NT2/D1 (cell line): ENCODE measurements at places on chromosomes 1 and 21.

- no peak for DNase-seq
Measured at GRCh38 chr1:4091996-4092395, 191.9 kb upstream of the C1orf174 start.

DNA sequence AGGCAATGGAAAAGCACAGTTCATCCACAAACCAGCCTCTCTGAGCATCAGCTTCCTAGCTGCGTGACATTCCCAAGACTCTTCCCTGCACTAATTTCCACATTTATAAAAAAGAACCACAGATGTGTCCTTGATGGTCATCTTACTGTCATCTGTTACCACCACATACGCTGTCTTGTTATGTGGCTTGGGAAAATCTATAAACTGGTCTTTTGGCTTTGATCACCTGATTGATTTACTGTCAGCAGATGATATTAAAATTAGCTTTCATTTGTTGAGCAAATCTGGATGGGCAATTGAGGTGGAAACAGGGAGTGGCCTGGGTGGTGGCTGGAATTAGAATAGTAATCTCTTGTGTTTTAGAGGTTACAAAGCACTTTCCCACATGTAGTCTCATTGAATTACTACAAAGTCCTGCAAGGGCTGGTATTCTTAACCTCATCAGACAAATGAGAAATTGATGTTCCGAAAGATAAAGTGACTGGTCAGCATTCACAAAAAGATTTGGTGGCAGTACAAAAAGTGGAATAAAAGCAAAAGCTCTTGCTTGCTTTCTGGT lies 231.7 kb upstream of the SGIP1 start:
- no peak for DNase-seq

- no peak for DNase-seq
Measured at GRCh38 chr21:38178653-38179470, 77.9 kb upstream of the KCNJ15 start.

- DNase-seq, result peak; percentile 77
Measured at GRCh38 chr1:109532365-109533136, 7.1 kb upstream of the GPR61 start.

DNA sequence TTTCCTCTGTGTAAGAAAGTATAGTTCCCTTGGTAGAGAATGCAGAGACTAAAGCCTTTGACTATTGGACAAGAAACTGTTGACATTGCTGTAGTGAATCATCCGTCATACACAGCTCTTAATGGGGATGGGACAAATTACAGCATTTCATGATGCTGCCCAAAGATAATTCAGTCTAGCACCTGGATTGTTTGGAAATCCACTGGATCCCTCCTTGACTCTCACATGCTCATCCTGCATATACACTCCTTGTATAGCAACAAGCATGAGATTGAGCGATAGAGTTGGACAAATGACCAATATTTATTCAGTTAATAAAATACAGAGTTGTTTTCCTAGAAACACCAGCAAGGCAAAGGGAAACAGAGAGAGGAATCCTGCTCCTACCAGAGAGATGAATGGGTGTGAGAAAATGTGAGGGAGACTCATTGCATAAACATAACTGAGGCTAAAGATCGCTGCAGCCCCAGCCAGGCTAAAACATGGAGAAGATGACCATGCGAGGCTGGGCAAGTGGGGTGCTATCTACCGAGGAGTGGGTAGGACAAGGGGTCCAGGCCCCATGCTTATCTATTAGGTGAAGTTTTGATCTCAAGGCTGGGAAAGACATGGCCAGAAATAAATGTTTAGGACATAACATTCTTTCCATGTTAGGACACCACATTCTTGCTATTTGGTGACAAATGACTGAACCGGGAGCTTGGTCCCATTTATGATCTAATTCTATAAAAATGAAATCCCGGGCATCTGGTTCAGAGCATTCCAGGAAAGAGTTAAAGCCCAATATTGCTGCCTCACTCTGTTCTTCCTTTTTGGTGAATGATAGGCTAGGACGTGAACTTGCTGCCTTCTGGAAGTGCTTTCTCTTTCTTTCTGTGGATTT lies 153.2 kb downstream of the TGFB2 start:
- DNase-seq, result no peak

- no peak for DNase-seq
Measured at GRCh38 chr1:84870591-84870990, 22.4 kb downstream of the LPAR3 start.

- no peak for DNase-seq
Measured at GRCh38 chr1:234658138-234658537, 48.2 kb upstream of the IRF2BP2 start.

DNA sequence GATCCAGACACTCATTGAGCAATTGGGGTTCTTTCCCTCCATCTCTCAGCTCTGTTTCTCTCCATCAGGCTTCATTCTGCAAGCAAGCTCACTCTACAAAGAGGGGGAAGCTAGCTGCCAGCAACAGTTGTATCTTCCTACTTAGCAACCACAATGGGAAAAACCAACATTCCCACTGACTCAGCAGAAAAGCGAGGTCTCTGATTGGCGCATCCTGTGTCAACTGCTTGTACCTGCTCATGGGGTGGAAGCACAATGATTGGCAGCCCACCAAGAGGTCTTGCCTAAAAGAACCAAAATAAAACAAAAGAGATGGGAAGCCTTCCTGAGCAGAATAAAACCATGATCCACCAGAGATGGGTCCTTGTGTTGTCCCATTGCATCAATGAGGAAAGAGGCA lies 4.0 kb upstream of the CDA start:
- DNase-seq, result no peak

GRCh38 chr1:32746130-32746529 lies 43.6 kb upstream of the SYNC start:
- DNase-seq, result no peak

- no peak for DNase-seq
Measured at GRCh38 chr21:16194788-16195537, 465.2 kb downstream of the USP25 start.

GRCh38 chr1:159944623-159945455 lies 574 bp downstream of the IGSF9 start:
- DNase-seq, result no peak

DNA sequence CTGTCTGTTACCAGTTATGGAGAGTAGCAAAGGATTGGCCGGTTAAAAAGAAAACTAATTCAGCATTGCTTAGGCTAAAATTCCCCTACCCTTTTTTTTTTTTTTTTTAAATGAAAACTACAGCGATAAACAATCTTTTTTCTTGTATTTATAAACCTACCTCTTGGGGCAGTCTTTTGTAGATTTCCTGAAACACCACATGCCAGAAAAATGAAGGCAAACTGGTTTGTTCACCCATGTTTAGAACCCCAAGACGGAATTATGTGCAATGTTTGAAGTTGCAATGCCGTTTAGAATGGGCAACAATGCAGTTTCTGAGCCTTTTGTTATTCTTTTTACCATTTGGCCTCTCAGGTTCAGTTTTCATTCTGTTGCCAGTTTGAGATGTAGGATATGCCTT lies 59.1 kb downstream of the PRDM2 start:
- no peak for DNase-seq

- DNase-seq, result no peak
Measured at GRCh38 chr1:186337554-186337953, 37.5 kb downstream of the TPR start.

DNA sequence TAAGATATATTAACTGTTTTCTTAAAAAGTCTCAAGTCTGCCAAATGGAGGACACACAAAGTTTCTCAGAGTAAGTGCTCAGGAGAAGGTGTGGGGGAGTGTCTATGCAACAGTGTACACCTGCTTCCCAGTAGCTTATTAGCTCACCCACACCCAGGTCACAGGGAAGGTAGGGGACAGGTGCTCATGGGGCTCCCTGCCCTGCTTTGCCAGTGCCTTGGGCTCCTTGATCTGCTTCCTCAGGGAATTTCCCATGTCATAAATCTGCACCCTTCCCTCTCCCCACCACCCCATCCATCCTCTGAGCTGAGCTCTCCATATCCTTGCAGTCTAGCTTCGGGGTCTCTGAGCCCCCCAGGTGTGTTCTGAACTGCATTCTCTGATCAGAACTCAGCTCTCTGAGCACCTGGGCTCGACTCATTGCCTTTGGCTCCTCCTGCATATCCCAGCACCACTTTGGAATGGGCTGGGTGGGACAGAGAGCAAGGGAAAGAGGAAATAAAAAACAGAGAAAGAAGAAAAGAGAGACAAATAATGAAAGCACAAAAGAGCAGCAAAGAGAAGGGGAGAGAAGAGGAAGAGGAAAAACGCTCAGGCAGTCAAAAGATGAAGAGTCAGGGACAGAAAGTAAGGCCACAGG lies 87.0 kb upstream of the ATP1B1 start:
- no peak for DNase-seq

DNA sequence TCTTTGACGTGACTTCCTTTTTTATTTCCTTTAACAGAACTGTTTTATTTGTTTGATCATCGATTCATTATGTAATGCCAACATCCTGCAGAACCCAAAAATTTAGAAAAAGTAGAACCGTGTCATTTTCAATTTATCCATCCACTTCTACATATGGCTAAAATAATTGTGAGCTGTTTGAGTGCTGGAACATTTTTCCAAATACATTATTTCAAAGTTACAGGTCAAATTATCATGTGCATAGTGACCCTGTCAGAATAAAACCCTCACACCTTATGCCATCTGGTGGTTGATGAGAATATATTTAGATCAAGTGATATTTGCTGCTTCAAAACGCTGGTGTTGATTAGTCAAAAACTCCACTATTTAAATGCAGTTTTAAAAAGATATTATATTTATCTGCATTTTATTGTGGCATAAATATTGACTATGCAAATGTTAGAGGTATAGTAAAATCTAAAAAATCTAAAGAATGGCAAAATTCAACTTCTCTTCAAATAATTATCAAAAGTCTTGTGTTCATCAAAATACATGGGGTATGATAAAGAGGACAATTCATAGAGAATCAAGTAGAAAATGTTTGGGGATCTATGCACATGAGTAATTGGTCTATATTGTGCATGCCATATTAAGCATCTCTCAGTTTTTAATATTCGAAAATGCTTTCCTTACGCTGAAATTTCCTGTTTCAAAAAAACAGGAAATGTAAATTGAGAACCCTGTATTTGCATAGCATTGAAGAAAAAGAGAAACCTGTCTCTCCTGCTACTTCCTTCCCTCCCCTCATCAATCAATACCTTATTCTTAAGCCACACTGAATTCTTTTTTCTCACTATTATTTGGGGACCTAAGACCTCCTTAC lies 39.7 kb downstream of the UBE2U start:
- DNase-seq, result no peak

DNA sequence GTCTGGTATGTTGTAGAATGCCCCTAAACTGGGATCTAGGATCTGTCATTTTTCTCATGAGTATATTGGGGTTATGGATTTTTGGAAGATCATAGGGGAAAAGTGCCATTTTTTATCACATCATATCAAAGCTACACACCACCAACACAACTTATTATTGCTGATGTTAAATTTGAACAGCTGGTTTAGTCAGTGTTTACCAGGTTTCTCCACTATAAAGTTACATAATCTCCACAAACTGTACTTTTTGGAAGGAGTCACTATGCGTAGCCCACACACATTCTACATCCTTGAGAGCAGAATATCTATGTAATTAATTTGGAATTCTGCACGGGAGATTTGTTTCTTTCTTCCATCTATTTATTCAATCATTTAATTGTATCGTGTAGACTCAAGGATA lies 35.2 kb downstream of the RC3H1 start:
- DNase-seq, result no peak

DNA sequence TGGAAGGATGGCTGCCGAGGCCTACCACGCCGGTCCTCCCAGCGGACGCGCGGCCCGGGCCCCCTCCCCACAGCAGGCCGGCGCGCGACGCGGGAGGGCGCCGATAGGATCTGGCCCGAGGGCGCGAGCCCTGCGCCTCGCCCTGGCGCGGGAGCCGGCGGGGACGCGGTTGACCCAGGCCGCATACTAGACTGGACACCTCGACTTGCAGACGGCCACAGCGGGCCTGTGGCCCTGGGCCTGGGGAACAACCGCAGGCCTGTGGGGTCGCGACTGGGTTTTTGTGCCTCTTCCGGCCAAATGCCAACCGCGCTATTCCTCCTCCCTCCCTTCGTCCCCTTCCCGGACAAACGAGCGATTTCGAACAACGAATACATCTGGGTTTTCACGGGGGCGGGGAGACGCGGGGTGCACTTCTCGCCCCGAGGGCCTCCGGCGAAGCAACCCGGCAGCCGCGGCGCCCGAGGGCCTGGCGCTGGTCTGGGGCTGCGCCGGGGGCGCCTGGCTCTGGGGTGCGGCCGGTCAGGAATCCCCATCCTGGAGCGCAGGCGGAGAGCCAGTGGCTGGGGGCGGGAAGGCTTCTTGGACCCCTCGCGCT lies 2.4 kb downstream of the NHLH2 start:
- no peak for DNase-seq

- no peak for DNase-seq
Measured at GRCh38 chr1:31584869-31585735, 8.8 kb downstream of the TINAGL1 start.

- no peak for DNase-seq
Measured at GRCh38 chr1:63960326-63960725, 186.5 kb downstream of the ROR1 start.

DNA sequence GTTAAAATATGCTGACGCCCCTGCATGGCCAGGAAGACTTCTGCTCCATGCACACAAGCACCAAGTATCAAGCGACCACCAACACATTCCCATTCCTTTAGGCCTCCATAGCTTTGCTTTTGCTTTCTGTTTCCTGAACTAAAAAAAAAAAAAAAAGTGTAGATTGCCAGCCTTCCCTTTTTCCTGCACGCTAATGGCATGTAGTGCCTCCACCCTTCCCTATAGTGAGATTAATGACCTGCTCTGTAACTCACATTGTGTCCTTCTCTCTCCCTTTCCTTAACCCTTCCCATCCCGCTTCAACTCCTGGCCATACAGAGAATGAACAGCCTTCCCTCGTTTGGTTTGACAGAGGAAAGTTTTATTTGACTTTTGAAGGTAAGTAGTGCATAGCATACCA lies 57.1 kb upstream of the DYNLT5 start:
- DNase-seq, result no peak

GRCh38 chr1:36076979-36077573 lies 6.8 kb upstream of the TEKT2 start:
- DNase-seq, result no peak

DNA sequence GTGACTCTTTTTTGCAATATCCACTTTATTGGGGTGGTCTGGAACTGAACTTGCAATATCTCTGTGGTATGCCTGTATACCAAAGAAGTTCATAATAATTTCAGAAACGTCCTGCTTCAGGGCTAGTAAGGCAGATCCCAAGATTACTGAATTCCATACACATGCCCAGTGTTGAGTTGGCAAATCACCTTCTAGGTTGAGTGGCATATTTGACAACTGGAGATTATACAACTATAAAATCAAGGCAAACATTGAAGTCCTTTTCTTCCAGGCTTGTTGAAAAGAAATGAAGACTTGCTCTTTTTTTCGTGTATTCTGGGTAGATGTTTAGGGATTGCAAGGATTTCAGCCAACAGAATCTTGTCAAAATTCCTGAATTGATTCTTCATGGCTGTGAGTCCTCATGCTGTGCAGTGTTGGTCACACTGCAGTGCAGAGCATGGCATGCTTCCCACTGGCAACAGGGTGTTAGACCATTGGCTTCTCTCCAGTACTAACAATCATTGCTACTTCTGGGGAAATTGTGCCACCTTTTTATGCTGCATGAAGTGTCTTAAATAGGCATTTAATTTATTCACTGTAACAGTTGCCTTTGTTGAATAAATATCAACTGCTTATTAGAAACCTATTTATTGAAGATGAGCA lies 367.1 kb upstream of the ADGRL4 start:
- DNase-seq, result no peak

- no peak for DNase-seq
Measured at GRCh38 chr1:209072481-209072880, 511.0 kb upstream of the CAMK1G start.

GRCh38 chr1:5758000-5758858 lies 234.0 kb downstream of the NPHP4 start:
- no peak for DNase-seq
